ENCODE measurements at places on chromosomes 6 and 20.

DNA sequence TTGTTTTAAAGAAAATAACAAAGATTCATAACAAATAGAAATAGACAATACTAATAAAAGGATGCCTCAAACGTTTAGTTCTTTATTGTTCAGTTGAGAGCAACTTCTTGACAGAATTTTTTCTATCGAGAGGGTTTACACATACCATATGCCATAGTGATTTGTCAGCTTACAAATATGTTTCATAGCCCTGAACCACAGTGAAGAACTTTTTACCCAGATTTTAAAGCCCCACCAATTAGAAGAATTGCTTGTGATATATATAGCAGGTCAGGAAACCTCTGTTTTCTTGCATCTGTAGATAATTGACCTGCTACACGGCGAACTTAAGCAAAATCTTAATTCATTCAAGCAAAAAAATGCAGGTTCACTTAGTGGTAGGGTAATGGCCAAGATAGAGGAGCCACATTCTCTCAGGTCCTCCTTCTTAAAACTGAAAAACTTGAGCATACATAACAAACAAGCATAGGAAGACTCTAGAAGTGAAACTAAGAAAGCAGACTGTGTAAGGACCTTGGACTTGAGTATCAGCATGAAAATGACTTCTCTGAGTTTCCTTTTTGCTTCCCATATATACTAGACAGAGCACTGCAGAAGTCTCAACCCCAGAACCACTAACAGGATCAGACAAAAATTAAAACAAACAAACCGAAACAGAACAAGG is 39.5 kb downstream of the CRISP1 start:
- no peak for DNase-seq

DNA sequence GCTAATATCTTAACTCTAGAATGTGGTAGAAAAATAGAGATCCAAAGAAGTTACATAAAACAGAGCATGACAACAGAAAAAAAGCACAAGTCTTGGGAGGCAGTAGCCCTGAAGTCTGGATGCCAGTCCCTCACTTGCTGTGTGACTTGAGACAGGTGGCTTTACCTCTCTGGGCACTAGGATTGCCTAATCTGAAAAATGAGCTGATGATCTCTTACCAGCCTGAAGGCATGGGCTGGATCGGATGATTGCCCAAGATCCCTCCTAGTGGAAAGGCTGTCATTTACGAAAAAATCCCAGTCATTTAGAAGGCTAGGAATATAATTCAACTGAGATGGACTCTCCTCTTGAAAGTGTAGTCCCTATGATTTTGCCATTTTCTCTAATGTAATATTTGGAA is 10.9 kb upstream of the GCM1 start:
- no peak for DNase-seq

- no peak for DNase-seq
Observed at GRCh38 chr6:137452333-137452894, 41.8 kb downstream of the OLIG3 start.

- no peak for DNase-seq
Observed at GRCh38 chr6:158987657-158988056, 12.3 kb downstream of the RSPH3 start.

GRCh38 chr6:34295721-34296120 is 46.9 kb upstream of the SMIM29 start:
- no peak for DNase-seq

DNA sequence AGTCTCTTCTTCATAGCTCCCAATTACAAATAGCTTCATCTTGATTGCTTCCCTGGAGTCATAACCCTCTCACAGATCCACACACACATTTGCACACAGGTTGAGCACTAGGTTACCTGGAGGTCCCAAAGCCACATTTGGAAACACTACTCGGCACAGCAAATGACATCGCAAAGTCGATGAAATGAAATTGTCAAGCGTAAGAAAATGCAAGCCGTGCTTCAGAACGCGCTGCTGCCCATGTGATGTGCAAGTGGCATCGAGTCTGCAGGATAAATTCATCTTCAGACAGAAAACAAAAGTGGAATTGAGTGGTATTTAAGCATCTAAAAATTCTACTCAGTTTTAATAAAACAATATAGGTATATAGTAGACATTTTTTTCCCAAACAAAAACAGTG is 298.0 kb downstream of the TFAP2C start:
- DNase-seq = no peak

GRCh38 chr6:156864557-156864956 is 87.4 kb downstream of the ARID1B start:
- no peak for DNase-seq

GRCh38 chr6:152298848-152299735 is 338.1 kb downstream of the SYNE1 start:
- DNase-seq = no peak

All from AG04449 (cell line).